T-helper 1 cell (primary cell): ENCODE measurements at places on chromosomes 4 and X.
A peak's percentile ranks its signal among the peaks of the same experiment; 100 is the strongest.

- no peak for DNase-seq
These were observed 19.6 kb downstream of the NKX3-2 start for GRCh38 chr4:13524504-13525243.

- no peak for DNase-seq
These were observed 226.1 kb downstream of the COX18 start for GRCh38 chr4:72843466-72843865.

DNA sequence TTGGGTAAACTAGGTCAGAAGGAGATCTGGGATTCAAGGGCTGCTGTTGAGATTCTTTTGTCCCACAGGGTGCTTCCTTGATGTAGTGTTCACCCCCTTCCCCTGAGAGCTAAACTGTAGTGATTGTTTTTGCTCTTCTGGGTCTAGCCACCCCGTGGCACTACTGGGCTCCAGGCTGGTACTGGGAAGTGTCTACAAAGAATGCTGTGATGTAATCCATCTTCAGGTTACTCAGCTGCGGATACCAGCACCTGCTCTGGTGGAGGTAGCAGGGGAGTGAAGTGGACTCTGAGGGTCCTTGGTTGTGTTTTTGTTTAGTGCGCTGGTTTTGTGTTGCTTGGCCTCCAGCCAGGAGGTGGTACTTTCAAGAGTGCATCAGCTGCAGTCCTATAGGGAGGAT lies 365.5 kb downstream of the ZNF674 start:
- no peak for DNase-seq

- no peak for DNase-seq
These were observed 347.1 kb downstream of the GBA3 start for GRCh38 chr4:23039818-23040217.

GRCh38 chr4:27223326-27223725 lies 362.7 kb downstream of the STIM2 start:
- no peak for DNase-seq

DNA sequence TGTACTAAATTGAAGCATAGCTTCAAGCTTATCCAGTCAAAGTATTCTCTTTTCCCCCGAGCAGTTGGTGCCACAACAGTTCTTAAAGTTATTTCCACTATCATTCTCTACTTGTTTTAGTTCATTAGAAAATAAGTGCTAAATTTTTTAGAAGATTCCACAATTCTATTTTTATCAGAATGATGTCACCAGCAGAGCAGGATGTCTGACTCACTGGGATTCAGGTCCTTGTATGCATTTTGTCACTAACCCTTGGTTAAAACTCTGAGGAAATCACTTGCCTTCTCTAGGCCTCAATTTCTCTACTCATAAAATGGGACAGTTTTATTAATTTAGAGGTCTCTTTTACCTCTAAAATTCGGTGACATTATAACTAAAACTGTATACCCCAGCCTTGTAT lies 3.4 kb downstream of the DDX53 start:
- no peak for DNase-seq

GRCh38 chr4:80255329-80256095 lies 11.0 kb upstream of the FGF5 start:
- no peak for DNase-seq

- no peak for DNase-seq
These were observed 209.4 kb upstream of the NEIL3 start for GRCh38 chr4:177100307-177100706.

- DNase-seq = no peak
These were observed 281.3 kb upstream of the FTHL17 start for GRCh38 chrX:31353095-31353494.

GRCh38 chr4:174697896-174698295 lies 131.2 kb downstream of the GLRA3 start:
- DNase-seq = no peak

DNA sequence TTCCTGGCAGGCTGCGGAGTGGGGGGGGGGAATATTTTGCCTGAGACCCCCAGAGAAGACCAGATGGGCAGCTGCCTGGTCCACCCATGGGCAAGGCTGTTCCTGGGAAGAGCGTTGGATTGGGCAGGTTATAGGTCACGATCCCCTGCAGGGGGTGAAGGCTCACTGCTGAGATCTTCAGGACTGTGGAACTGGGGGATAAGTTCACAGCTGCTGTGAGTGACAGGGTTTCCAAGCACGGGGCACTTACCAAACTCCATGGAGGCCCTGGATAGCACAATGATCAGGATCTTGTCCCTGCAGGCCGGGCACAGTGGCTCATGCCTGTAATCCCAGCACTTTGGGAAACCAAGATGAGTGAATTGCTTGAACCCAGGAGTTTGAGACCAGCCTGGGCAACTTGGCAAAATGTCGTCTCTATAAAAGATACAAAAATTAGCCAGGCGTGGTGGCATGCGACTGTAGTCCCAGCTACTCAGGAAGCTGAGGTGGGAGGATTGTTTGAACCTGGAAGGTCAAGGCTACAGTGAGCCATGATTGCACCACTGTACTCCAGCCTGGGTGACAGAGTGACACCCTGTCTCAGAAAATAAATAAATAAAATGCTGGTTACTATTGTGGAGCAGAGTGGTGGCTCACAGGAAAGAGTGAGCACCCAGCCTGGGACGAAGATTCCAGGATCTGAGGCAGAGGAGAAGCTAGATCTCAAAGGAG lies 68.0 kb upstream of the HELT start:
- DNase-seq = no peak

GRCh38 chr4:138595731-138596460 lies 353.7 kb upstream of the SLC7A11 start:
- no peak for DNase-seq

- DNase-seq = no peak
These were observed 108.1 kb downstream of the ATG4A start for GRCh38 chrX:108199691-108200090.

GRCh38 chr4:168118116-168118655 lies 25.8 kb downstream of the ANXA10 start:
- DNase-seq = no peak

- DNase-seq = no peak
These were observed 114.8 kb downstream of the STOX2 start for GRCh38 chr4:184019667-184020623.

GRCh38 chrX:45524296-45524695 lies 323.6 kb upstream of the DIPK2B start:
- DNase-seq = no peak

DNA sequence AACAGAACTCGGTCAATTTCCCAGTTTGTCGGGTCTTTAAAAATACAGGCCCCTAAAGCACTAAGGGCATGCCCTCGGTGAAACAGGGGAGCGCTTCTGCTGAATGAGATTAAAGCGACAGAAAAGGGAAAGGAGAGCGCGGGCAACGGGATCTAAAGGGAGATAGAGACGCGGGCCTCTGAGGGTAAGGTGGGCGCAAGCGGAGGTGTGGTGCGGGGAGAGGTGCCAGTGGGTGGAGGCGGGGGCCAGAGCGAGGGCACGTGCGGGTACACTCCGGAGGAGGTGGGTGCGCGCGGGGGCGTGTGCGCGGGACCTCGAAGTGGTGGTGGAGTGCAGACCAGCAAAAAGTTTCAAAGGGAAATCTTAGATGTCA lies 787 bp upstream of the TET2 start:
- peak; percentile 43 for DNase-seq

DNA sequence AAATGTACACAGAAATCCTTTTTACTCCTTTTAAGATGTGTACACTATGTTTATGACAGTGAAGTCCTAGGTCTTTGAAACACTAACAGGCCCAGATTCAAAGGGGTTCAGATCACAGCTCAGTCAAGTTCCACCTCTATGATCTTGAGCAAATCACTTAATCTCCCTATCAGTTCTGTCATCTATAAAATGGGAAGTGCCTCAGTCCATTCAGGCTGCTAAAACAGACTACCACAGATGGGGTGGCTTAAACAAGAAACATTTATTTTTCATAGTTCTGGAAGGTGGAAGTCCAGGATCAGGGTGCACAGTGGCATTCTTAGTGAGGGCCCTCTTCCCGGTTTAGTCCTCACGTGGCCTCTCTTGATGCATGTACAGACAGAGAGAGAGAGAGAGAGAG lies 117.1 kb downstream of the CORIN start:
- DNase-seq = no peak
